ENCODE measurements at places on chromosomes 1 and 21. TPM values are rescaled to one million over a fixed set of nuclear protein-coding genes. Genes with fewer than 3 reads are reported as not detected.

The PAX7 gene
- total RNA-seq: not detected

The DMRTA2 gene
- total RNA-seq: not detected

GRCh38 chr1:57157818-57158603 lies 192.2 kb upstream of the C8B start:
- H3K27ac ChIP-seq: no peak overlapping the region
- H3K4me3 ChIP-seq: no peak overlapping the region
- no peak for DNase-seq

The POU2F1 gene
- total RNA-seq: 17.9 TPM

The PPIH gene
- total RNA-seq: 103 TPM

The ZBTB17 gene
- total RNA-seq: 44.2 TPM

DNA sequence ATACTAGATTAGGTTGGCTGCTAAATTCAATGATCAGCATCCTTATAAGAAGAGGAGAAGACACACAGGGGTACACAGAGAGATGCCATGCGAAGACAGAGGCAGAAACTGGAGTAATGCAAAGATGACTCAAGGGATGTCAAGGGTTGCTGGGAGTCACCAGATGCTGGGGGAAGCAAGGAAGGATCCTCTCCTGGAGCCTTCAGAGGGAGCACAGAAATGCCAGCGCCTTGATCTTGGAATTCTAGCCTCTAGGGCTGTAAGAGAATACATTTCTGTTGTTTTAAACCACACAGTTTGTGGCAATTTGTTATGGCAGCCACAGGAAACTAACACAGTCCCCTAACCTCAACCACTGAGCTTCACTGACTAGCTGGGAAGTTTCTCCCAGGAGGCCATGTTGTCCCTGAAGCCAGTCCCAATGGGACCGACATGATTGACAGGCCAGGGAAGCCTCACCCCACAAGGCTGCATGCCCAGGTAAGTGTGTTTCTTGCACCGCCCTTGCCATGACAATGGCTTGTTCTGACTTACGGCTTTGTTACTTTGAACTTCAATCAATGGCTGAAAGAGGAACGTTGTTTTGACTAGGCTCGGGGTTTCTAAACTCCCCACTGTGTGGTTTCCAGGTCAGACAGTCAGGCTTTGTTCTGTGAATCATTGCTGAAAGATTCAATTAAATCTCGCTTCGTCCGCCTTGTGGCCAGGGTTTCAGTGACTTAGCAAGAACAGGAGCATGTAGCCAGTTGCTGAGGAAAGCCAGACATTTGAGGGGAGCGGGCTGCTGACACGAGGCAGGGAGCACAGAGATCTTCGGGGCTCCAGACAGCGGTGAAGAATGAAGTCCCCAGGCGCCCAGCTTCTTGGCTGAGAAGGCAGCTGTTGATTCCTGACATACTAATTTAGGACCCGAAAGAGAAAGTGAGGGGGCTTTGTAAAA lies 62.3 kb downstream of the RUNX1 start:
- peaks cover 8% of the 10 kb centered on the region for H3K36me3 ChIP-seq
- peaks cover 36% of the 10 kb centered on the region for H3K4me1 ChIP-seq
- DNase-seq: peak; percentile 62
- no peaks in the 10 kb centered on the region for H3K27me3 ChIP-seq
- no peak overlapping the region for H3K27ac ChIP-seq

DNA sequence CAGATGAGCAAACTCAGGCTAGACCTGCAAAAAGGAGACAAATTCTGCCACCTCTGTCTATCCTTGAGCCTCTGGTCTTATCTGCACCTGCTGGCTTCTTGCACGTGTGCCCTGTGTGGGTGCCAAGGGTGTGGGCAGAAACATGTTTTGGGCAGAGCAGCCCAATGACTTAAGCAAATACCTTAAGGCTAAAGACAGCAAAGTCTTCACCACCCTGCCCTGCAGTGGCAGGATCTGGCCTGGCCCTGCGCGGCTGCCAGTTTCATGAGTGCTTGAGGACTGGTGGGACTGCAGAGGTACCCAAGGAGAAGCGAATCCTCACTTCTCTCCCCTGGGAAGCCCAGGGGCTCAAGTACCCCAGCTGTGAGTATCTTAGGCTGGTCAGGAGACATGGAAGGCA lies 3.8 kb upstream of the SLC26A9 start:
- peaks cover 17% of the 10 kb centered on the region for H3K4me1 ChIP-seq
- H3K4me3 ChIP-seq: no peak overlapping the region
- no peaks in the 10 kb centered on the region for H3K36me3 ChIP-seq
- peak; percentile 65 for DNase-seq

DNA sequence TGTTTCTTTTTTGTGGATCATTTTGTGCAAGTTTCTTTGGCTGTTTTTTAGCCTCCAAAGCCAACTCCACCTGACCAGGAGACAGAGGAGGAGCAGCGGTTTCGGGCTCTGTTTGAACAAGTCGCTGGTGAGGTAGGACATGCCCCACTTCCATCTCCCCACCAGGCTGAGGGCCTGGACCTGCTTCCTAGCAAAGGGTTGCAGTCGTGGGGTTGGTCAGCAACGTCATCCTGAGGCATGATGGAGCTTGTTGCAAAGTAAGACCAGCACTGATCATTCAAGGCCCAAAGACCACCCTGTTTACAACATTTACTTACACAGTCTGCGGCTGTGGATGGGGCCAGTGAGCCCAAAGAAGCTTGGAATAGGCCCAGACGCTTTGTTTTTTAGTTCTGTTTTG lies 40.3 kb downstream of the CAPN9 start:
- no peak overlapping the region for H3K4me3 ChIP-seq
- peaks cover 28% of the 10 kb centered on the region for H3K27me3 ChIP-seq
- H3K27ac ChIP-seq: no peak overlapping the region
- no peaks in the 10 kb centered on the region for H3K36me3 ChIP-seq
- no peaks in the 10 kb centered on the region for H3K4me1 ChIP-seq
- no peak for DNase-seq

DNA sequence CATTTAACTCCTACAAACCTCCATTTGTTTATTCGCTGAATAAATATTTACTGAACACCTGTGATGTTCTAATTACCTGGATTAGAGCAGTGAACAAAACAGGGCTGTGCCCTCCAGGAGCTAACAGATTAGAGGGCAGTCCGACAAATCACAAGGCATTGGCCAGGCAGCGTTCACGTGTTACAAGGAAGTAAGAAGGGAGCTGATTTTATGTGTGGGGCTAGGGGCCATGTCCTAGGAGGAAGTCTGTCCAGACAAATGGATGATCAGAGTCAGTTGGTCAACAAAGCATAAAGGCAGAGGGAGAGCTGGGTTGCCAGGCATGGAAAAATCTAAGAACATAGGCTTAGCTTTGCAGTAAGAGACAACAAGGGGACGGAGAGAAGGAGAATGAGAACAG lies 57.3 kb upstream of the BACE2 start:
- no peaks in the 10 kb centered on the region for H3K4me1 ChIP-seq
- no peak overlapping the region for H3K4me3 ChIP-seq
- H3K27me3 ChIP-seq: peaks cover 53% of the 10 kb centered on the region
- no peak for DNase-seq
- no peaks in the 10 kb centered on the region for H3K36me3 ChIP-seq

DNA sequence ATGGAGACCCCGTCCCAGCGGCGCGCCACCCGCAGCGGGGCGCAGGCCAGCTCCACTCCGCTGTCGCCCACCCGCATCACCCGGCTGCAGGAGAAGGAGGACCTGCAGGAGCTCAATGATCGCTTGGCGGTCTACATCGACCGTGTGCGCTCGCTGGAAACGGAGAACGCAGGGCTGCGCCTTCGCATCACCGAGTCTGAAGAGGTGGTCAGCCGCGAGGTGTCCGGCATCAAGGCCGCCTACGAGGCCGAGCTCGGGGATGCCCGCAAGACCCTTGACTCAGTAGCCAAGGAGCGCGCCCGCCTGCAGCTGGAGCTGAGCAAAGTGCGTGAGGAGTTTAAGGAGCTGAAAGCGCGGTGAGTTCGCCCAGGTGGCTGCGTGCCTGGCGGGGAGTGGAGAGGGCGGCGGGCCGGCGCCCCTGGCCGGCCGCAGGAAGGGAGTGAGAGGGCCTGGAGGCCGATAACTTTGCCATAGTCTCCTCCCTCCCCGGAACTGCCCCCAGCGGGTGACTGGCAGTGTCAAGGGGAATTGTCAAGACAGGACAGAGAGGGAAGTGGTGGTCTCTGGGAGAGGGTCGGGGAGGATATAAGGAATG lies 505 bp downstream of the LMNA start:
- peak; percentile 41 for DNase-seq
- peak overlapping the region; percentile 86 for H3K4me3 ChIP-seq
- peaks cover 15% of the 10 kb centered on the region for H3K36me3 ChIP-seq

DNA sequence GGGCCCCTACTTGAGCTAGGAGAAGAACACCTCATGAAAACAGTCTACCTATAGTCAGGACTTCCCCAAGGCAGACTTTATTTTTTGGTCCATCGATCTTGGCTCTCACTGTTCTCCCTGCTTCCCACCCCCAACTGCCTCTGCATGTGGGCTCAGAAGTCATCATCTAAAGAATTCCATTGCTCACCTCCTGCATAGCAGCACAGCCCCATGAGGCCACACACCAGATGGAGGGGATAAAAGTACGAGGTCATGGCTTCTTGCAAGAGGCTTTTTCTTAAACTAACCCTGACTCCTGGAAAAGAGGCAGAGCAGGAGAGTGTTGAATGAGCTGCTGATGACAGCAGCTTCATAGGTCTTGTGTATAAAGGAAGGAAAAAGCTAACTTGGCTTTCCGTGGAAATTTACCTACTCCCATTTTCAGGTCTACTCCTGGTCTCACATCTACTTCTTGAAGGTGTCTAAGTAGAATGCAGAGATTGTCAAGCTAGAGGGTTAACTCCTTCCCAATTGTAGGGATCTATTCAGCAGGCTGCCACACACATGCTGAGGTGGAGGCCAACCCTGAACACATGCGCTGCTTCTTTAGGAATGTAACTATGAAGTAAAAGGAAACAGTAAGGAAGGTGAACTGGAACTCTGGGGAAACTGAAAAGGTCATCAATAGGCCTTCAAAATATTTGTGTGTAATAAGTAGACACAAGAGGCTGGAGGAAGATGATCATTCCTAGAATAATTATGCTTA lies 18.7 kb downstream of the WNT2B start:
- no peak overlapping the region for H3K4me3 ChIP-seq
- peaks cover 22% of the 10 kb centered on the region for H3K4me1 ChIP-seq
- H3K36me3 ChIP-seq: peaks cover 5% of the 10 kb centered on the region
- no peak overlapping the region for H3K27ac ChIP-seq

GRCh38 chr1:50610563-50610962 lies 187.3 kb upstream of the DMRTA2 start:
- no peak overlapping the region for H3K4me3 ChIP-seq
- no peak overlapping the region for H3K27ac ChIP-seq
- no peak for DNase-seq

- DNase-seq: peak; percentile 86
- peaks cover 25% of the 10 kb centered on the region for H3K4me1 ChIP-seq
- no peaks in the 10 kb centered on the region for H3K27me3 ChIP-seq
- H3K36me3 ChIP-seq: no peaks in the 10 kb centered on the region
Observed at GRCh38 chr1:224333309-224333926, 3.4 kb upstream of the NVL start.
